ENCODE measurements at places on chromosomes 1 and 21.

DNA sequence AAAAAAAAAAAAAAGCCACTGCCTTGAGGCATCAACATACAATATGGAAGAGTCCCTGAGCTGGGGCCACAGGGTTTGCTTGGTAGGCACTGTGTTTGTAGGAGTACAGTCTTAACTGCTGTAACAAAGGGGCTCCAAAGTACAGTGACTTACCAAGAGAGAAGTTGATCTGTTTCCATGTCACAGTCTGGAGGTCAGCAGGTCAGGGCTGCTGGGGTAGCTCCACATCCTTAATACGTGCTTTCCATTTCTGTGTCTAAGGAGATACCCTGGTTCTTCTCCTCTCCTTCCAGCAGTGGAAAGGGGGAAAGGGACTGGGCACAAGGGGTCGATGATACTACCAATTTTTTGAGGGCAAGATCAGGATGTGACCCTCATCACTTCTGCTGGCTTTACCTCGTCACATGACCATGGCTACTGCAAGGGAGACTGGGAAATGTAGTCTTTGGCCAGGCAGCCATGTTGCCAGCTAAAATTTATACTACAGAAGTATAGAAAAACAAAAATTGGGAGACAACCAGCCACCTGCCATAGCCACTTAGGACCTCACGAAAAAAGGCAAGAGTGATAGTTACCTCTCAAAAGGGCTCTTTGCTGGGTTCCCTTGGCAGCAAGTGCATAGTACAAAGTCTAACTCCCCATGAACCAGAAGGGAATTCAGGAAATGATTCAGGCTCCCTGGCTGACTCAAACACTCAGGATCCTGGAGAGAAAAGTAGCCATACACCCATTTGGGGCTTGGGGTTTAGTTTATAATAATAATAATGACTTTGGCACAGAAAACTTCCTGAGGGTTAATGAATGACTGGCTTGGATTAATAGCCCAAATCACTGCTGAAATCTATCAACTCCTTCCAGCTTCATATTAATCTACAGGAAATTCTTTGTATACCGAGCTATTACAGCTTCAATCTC is 52.7 kb upstream of the ATP5PO start:
- DNase-seq, result no peak

- no peak for DNase-seq
Observed at GRCh38 chr1:153100245-153100644, 5.9 kb upstream of the SPRR2E start.

GRCh38 chr1:208256556-208256955 is 12.4 kb upstream of the PLXNA2 start:
- DNase-seq, result no peak

DNA sequence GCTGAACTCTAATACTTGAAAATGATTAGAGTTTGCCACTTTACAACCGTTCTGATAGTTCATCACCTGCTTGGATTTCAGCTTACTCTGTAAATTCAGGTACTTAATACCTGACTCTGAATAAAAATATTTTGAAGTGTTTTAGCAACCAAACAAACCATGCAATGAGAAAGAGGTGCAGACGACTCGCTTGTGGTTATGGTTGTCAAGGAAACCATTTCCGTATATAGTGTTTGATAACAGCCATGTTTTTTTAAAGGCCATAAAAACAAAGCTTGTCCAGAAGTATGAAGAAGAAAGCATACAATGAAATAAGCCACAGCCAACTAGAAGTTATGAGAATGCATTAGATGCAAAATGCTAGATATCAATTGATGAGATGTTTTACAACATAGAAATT is 167.2 kb upstream of the HMCN1 start:
- DNase-seq, result no peak

- peak; percentile 41 for DNase-seq
Observed at GRCh38 chr1:108199201-108199691, 897 bp downstream of the SLC25A24 start.

DNA sequence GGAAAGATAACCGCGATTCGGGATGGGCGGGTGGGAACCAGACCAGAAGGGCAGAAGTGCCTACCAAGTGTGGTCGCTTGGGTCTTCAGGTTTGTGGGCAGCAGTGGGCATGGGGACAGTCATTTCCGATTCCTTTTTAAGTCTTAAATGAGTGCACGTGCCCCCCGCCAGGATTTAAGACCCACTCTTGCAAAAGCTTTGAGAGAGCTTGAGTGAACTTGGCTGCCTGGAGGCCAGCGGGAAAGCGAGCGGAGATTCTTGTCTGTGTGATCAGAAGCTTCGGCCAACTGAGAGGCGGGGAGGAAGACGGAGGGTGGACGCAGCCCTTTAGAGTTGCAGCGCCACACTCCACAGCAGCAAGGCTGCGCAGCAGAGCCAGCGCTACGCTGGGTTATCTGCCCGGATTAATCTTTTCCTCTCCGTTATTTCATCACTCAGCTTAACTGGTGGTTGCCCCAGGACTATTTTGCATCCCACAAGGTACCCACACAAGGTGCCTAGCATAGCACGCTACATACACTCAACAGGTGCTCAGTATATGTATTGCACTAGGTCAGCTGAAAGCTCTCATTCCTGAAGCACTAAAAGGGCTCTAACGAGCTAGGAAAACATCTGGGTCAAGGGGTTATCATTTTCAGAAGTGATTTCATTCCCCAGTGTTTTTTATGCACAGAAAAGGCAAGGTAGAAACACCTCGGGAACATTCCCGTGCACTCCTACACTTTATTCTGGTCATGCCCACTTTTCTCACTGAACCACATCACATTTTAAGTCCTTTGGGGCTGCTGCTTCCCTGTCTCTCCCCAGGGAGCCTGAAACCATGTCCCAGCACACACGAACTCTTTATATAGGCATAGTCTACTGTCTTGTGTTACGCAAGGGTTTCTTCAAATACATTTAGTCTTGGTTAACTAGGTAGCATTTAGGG is 1.5 kb upstream of the BATF3 start:
- DNase-seq, result no peak

GRCh38 chr1:51989582-51990477 is 670 bp downstream of the RAB3B start:
- no peak for DNase-seq

DNA sequence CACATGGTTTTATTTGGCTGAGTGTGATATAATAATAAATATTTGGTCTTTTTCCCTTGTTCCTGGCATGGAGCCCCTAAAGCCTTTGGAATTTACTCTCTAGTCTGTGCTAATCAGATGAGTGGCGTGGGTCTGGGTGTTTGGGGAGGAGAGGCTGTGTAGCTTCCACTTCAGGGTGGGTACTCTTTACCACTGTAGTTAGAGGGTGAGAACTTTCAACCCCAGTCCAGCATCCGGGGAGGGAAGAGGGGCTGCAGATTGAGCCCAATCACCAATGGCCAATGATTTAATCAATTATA is 20.0 kb downstream of the USP25 start:
- DNase-seq, result no peak

DNA sequence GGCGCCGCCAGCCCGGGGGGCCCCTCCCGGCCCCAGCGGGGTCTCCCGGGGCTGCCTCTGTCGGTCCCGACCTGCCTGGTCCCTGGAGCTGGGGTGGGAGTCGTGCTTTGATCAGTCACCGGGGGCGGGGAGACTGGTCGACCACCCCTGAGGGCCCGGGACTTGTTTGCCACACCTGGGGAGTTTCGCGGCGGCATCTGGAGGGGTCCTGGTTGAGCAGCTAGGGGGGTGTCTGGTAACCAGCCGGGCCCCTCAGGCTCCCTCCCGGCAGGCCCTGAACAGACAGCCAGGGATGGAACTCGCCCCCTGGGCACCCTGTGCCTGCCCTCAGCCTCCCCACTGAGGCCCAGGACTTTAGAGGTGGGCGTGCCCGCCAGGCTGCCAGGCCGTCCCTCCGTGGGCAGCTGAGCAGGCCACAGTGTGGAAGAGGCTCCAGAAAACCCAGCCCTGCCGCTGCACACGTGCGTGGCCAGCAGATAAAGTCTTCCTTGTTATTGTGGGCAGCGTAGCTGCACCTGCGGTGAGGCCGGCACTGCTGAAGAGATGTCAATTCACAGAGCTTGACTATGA is 13.3 kb upstream of the SAMD11 start:
- no peak for DNase-seq
